ELR (cell line): ENCODE measurements at places on chromosomes 3 and 15.

DNA sequence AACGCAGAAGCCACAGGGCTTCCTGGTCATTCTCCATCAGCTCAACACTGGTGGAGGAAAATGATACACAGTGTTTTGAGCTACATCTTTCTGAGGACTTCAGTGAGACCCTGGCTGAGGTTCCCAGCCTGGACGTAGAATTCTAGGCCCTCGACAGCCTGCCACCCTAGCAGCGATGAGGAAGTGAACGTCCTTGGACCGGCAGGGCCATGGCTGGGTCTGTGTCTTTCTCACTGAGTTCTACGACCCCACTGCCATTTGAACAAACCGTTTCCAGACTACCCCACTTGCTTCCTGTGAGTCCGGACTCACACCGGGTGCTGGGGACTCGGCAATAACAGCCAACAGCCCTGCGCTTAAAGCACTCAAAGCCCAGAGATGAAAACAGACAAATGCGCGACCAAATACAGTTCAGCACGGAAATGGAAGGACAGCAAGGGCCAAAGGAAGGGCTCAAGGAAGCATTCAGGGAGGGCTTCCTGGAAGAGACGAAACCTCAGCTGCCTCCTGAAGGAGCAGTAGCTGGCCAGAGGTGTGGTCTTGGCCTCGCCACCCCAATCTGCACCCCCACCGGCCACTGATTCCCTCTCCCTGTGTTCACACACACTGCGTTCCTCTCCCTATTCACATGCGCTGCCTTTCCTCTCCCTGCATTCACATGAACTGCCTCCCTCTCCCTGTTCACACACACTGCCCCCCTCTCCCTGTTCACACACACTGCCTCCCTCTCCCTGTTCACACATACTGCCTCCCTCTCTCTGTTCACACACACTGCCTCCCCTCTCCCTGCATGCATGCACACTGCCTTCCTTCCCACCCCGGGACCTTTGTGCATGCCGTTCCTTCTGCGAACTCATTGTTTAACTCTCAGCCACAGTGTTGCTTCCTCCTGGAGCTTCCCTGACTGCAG, 136.3 kb upstream of the PRR20G start:
- no peak for DNase-seq

GRCh38 chr3:194777729-194778128, 92.0 kb downstream of the FAM43A start:
- no peak for DNase-seq

DNA sequence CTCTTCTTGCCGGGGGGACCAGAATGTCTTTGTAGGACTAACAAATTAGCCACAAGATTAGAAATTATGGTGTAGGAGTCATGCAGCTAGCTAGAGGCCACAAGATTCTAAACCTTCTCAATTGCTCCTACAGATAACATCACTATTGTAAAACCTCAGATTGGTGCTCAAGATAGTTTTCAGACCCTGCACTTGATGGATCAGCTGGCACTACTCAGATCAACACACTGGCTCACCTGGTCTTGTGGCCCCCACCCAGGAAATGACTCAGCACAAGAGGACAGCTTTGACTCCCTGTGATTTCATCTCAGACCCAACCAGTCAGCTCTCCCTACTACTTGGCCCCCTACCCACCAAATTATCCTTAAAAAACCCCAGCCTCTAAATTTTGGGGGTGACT, 124.1 kb upstream of the RASGRP1 start:
- DNase-seq: no peak

GRCh38 chr15:31277335-31278060, 49.1 kb upstream of the KLF13 start:
- no peak for DNase-seq

GRCh38 chr15:25903024-25903581, 40.0 kb upstream of the ATP10A start:
- no peak for DNase-seq

- DNase-seq: no peak
These were observed 1517.1 kb downstream of the SI start for GRCh38 chr3:163561151-163561550.

DNA sequence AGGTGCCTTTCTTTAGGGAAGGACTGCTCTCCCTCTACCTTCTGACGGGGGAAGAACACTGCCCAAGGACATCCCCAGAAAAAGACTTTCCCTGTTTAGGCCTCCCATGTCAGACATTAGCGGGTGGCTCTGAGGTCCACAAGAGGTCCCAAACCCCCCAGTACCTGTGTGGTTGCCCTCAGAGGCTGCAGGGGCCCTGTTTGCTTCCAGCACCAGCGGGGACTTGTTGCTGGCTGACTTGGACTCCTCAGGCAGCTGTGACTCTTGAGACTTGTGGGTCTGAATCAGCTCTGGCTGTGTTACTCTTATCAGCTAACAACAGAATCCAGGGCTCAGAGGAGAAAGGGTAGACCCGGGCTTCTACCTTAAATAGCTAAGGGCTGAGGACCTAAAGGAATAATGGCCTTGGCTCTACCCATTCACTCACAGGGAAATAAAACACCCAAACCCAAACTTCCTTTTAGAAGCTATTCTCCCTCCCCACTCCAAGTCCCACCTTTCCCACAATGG, 39.2 kb downstream of the SEMA3G start:
- no peak for DNase-seq

DNA sequence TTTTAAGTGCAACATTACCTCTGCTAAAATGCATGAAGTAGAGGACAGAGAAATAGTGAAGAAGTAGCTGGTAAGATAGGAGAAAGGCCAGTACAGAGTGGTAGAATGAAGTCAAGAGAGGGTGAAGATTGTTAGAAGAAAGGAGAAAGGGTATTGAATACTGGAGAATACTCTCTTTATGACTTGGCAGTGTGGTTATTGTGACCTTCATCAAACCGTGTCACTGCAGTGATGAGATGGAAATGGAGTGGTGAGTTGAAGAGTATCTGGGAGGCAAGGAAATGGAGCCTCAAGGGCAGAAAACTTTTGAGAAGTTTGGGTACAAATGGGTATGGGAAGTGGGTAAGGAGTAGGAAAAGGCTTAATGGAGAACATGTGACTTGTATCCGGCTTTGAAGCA, 24.7 kb downstream of the MINDY2 start:
- no peak for DNase-seq

DNA sequence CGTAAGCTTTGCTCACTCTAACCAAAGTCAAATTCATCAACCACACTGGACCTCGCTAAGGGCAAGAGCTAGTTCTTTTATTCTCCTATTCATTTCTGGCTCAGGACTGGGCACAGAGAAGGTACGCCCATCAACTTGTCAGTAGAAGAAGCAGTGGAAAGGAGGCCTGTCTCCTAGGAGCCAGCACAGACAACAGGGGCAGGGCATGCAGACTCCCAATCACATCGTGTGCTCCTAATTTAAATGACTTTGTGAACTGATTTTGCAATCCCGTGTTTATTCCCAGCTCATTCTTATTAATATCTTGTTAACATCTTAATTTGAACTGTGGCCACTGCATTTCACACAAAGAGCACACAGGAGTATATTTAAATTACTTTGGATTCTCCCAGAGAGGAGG, 161.1 kb upstream of the BCL6 start:
- DNase-seq: no peak

DNA sequence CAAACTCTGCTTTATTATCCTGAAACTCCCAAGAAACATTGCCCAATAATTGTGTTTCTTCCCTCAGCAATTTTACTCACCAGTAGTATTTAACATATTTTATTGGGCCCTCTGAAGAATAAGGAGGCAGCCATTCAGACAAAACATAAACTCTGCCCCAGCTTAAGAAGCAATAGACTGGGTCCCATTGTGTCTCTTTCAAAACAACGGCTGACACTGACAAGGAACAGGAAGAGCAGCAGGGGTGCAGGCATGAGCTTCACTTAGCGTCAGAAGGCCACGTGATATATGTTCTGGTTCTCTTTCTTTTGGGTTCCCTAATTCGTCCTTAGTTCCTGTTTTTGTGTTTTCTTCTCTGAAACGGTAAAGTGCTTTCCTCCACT, 242.3 kb downstream of the FHIT start:
- no peak for DNase-seq

GRCh38 chr15:61769557-61769956, 290.7 kb downstream of the VPS13C start:
- no peak for DNase-seq

GRCh38 chr15:74239051-74239705, 3.1 kb downstream of the CCDC33 start:
- DNase-seq: no peak

DNA sequence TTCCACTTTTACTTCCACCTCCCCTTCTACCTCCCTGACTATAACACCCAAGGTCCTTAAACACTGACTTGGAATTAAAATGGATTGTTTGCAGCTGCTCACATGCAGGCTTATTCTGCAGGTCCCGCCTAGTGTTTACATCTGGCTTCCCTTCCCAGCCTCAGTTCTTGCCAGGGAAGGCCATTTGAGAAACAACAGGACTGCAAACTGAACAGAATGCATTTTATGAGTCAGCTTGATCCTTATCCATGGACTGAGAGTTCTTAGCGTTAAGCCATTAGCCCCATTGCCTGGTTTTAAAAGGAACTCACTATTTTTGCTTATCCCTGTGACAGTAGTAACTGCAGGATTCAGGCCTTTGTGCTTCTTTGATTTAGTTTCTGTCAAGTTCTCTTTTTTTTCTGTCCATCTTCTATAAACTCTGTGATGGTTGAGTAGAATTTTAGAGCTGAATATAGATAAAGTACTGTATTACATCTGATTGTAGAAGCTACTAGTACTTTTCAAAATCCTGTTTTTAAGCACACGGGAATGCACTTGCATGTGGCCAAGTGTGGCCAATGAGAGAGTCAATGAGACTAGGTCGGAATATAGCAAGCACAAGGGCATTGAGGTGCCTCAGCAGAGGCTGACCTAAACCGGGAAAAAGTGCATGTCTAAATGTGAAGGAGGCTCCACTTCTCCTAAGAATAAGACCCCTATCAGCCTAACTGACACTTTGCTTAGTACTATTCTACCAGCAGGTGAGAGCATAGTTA, 106.4 kb downstream of the TUSC7 start:
- peak; percentile 10 for DNase-seq

DNA sequence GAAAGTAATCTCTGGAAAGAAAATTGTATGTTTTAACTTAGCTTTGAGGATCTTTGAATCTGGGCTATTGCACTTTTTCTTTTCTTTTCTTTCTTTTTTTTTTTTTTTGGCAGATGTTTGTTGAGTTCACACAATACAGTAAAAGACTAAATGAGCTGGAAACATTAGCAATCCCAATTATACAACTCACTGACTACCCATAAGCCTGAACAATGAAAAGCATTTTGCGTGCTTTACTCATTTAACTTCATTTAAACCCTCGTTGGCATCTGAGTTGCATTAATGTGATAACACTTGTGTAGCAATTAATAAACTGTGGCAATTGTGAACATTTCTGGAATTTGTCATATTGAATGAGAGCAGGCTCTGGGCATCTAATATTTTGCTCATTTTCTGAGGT, 269.4 kb upstream of the RBMS3 start:
- no peak for DNase-seq

GRCh38 chr3:147730284-147730683, 321.1 kb downstream of the ZIC1 start:
- no peak for DNase-seq

GRCh38 chr3:195451373-195452015, 8.7 kb upstream of the ACAP2 start:
- DNase-seq: no peak

GRCh38 chr3:190051641-190052040, 69.1 kb downstream of the P3H2 start:
- DNase-seq: no peak

- peak; percentile 30 for DNase-seq
These were observed 31.8 kb downstream of the GPR171 start for GRCh38 chr3:151171145-151171757.

DNA sequence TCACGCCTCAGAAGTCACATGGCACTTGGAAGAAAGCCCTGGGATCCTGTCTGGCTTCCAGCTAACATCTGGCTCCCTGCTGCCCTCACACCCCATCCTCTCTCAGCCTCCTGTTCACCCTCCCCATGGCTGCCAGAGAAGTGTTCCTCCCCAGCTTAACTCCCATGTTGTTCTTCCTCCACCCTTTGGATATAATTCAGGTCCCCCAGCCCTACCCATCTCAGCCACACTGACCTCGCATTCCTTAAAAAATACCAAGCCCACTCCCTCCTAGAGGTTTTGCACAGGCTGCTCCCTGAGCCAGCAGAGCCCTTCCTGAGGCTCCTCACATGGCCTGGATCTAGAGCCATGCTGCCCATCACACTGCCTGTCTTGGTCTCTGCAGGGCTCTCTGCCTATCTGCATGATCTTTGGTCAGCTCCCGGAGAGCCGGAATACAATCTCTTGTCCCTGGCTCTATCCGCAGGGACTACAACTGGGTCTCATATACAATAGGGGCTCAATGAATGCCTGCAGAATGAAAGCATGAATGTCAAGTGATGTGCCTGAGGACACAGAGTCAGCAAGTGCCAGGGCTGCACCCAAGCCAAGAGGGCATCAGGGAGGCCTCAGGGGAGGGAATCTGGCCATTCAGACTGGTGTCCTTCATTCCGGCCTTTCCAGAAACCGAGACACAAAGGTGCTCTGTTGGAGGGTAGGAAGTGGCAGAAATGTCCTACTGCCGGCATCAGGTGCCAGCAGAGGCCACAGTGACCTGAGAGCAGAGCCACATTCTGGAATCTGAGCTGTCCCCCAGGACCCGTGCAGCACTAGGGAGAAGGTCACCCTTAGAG, 3.8 kb upstream of the TKT start:
- no peak for DNase-seq

DNA sequence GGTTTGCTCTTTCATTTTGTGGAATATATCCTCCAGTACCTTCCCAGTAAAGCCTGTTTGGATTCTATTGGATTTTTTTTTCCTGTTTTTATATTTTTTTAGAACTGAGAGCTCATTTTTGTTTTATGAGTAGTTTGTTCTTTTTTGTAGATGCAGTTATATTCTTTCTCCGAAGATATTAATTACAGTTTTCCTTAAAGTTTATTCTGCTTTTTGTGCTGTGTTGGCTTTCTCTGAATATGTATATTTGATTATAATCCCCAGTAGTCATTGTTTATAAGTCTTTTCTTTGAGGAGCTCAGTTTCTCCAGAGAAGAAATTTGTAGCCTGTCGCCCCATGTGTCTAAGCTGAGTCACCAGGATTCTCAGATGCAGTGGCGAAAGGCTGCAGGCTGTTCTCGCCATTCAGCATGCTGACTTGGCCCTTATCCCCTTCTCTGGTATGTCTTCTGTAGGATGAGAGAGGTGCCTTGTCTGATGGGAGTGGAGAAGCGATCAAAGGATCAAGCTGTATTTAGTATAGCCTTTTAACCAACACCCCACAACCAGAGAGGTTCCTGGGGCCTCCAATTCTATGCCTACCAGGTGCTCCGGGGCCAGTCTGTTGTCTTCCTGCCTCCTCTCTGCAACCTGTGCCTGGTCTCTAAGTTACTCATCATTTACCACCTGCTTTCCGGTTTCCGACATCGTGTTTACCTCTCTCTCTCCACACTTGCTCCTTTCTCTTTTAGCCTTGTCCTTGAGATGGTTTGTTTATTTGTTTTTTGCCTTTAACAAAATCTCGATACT, 31.7 kb upstream of the MFSD1 start:
- DNase-seq: peak; percentile 94

DNA sequence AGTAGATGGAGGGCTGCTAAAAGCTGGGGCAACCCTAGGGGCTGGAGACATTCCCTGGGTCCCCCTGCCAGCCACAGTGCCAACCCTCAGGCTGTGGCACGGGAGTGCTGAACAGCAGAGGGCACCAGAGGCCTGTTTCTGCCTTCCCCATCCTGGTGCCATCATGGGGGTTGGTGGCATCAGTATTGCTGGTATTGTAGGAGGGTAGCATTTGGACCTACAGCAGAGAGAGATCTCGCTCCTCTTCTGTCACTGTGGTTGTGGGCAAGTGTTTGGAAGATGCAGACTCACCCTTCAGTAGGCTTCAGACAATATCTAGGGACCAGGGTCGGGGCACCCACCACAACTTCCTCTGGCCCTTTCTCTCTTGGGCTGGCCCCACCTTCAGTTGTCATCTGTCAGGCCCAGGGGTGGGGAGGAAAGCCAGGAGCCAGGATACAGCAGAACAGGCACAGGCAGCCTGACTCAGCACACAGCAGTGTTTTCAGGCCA, 123.5 kb downstream of the RPLP1 start:
- peak; percentile 22 for DNase-seq
